Kidney capillary endothelial cell (primary cell): ENCODE measurements at places on chromosomes 12 and 14.
A peak's percentile ranks its signal among the peaks of the same experiment; 100 is the strongest.

GRCh38 chr14:22488522-22489243 lies 100.3 kb downstream of the DAD1 start:
- no peak for DNase-seq

DNA sequence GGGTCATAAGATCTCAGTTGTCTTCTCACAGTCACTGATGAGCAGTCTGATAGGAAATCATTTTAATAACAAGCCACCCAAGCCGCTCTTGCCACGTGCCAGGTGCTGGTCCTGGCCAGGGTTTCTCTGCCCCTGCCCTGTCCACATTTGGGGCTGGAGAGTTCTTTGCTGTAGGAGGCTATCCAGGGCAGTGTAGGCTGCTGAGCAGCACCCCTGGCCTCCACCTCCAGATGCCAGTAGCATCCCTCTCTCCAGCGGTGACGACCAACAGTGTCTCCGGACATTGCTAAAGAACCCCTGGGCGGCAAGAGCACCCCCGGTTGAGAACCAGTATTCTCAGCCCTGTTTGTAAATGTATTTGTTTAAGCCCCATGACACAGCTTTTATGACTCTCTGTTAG lies 243.7 kb downstream of the GLT1D1 start:
- DNase-seq: no peak

DNA sequence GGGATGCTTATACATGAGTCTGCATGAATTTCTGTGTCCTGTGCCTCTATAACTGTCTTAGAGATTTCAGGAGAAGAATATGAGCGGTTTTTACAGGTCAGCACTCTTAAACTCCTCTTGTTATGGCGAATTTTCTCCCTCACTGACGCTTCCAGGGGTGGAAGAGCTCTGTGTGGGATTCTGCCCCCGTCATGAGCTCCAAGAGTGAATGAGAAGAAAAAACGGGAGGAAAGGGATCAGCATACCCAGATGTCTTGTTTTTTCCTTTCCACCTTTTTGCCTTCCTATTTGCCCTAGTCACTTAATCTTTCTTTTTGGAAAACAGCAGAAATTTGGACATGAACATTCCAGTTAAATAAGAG lies 651 bp downstream of the PFKM start:
- no peak for DNase-seq

- DNase-seq: no peak
These were observed 65.5 kb downstream of the PELI2 start for GRCh38 chr14:56183631-56184157.

DNA sequence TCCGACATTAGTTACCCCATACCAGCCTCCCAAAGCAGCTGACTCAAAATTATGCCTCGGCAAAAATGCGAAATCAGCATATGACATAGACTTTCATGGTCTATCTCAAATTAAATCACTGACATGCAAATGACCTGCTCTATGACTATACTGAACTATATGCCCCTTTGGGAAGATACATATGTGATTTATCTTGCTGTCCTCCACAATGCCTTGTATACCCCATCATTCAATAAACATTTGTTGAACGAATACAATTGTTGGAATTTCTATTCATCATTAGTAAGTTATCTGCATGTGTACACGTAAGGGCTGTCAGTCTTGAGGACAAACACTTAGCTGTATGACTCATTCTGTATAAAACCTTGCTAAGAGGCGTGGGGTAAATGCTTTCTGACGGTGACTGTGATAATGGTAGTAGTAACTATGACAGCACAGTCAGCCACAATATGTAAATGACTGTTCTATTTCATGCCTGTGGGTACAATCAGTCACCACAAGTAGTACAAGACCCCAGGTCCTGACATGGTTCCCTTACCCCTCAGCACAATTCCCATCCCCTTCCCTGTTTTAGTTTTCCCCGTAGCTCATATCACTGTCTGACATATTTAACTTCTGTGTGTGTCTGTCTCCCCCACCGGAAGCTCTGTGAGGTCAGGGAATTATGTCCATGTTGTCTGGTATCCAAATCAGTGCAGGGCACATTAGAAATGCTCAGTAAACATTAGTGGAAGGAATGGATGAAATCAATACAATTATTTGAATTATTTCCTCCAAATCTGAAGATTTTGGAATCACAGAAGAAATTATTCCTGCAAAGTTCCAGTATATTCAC lies 42.8 kb downstream of the STXBP6 start:
- peak; percentile 68 for DNase-seq

DNA sequence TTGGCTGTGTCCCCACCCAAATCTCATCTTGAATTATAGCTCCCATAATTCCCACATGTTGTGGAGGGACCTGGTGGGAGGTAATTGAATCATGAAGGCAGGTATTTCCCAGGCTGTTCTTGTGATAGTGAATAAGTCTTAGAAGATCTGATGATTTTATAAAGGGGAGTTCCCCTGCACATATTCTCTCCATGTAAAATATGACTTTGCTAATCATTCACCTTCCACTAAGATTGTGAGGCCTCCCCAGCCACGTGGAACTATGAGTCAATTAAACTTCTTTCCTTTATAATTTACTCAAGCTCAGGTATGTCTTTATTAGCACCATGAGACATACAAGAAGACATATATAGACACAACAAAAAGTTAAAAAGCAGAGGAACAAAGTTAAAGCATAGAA lies 120.0 kb downstream of the CPNE8 start:
- DNase-seq: no peak

DNA sequence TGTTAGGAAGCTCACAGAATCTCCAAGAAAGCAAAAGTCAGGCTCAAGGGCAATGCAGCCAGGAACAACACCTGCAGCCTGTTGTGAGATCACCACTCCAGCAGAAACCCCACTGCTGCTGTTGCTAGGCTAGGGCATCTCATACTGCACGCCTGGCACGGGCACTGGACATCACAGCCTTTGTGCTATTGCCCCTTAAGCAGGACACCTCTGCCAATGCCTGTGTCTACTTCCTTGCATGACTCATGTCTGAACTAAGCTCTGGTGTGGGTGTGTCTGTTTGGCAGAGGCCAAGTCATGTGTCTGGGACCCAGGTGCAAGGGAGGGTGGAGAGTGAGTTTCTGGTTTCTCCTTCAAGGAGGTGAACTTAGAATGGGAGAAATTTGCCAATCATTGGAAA lies 10.0 kb upstream of the DDX47 start:
- DNase-seq: peak; percentile 87

DNA sequence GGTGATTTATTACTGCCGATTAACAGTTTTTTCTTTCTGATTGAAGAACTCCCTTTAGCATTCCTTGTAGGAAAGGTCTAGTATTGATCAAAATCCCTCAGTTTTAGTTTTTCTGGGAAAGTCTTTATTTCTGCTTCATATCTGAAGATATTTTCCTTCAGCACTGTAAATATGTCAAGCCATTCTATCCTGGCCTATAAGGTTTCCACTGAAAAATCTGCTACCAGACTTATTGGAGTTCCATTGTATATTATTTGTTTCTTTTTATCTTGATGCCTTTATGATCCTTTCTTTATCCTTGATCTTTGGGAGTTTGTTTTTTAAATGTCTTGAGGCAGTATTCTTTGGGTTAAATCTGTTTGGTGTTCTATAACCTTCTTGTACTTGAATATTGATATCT lies 55.0 kb upstream of the TMTC1 start:
- DNase-seq: no peak

GRCh38 chr12:32671930-32672780 lies 6.9 kb upstream of the DNM1L start:
- peak; percentile 53 for DNase-seq

DNA sequence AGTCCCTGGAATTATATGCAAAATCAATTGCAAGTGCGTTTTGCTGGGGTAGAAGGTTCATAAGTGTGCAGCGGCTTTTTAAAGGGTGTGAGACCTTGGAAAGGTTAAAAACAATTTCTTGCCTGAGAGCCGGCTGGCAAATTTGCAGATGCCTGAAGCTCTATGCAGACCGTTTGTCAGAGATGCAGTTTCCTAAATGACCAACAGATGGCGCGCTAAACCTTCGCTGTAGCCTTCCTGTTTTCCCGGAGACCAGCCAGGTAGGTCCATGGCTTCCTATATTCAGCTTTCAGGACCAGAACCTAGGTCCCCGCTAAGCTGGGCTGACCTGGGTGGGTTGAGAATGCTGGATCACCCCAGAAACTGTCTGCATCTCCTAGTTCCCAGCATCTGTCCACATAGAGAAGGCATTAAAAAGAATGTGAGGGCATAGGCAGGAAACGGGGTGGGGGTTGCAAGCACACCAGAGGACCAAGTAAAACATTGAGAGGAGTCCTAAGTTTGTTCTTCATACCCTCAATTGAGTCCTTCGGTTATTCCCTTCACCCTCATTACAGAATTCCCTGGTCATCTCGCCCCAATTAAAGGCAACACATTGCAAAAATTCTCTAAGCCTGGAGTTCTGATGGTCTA lies 5.7 kb upstream of the NOS1 start:
- peak; percentile 70 for DNase-seq

- DNase-seq: no peak
These were observed 27.1 kb downstream of the FAM222A start for GRCh38 chr12:109740694-109741245.

DNA sequence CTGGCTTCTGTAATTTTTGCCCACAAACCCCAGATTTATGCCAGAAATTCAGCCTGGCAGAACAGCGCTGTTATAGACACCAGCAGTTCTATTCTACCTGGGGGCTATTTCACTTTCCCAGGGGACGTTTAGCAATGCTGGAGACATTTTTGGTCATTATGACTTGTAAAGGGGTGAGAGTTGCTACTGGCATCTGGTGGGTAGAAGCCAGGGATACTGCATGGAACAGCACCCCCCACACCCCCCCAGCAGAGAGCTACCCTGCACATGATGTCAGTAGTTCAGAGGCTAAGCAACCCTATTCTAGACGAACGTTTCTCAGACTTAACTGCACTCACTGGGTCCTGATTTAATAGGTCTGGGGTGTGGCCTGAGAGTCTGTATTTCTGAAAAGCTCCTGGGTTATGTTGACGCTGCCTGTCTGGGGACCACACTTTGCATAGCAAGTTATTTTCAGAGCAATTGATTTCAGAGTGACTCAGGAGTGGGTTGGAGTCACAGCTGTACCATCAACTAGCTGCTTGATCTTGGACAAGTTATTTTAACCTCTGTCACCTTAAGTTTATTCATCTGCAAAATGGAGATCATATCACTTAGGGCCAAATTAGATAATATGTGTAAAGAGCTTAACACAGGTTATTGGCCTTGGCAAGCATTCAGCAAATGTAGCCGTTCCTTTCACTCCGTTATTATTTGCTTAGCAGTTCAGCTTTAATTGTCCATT lies 48.5 kb downstream of the CHST11 start:
- DNase-seq: no peak

DNA sequence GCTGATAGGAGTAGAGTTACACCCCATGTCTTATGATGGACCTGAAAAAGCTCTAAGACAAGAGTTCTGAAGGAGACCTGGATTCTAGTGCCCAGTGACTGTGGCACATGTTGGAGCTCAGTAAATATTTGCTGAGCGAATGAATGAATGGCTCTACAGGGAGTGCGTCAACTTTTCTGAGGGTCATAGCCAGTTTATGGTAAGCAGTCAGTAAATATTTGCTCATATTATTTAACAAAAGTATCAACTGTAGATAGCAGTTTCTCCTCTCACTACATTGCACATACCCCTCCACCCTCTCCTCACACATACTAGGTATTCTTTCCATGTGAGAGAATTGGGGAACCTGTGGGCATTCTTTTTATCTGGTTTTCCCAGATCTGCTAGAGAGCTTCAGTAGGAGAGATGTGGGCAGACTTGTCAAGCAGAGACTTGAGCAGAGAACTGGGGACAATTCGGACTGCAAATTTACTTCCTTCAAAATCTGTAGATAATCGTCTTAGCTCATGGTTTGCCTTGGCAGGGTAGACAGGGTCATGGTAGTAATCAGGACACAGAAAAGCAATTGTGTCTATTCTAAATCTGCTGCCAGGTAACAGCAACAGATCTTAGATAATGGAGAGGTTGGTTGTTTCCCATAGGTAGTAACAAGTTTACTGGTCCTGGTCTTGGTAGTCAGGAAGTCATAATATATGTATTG lies 5.7 kb downstream of the SLC4A8 start:
- DNase-seq: no peak
